ENCODE measurements at places on chromosomes 16 and 17. TPM values are rescaled to one million over a fixed set of nuclear protein-coding genes. Genes with fewer than 3 reads are reported as not detected.

The KRTAP1-5 gene
- not detected for total RNA-seq

The ACSM2A gene
- not detected for total RNA-seq

The OTOP3 gene
- not detected for total RNA-seq

The TMC8 gene
- 0.28 TPM for total RNA-seq

The SPNS2 gene
- not detected for total RNA-seq

The SECTM1 gene
- total RNA-seq: 0.36 TPM

The SPN gene
- total RNA-seq: 0.96 TPM

The ZNF276 gene
- total RNA-seq: 13.3 TPM

The SLC16A13 gene
- 0.23 TPM for total RNA-seq

DNA sequence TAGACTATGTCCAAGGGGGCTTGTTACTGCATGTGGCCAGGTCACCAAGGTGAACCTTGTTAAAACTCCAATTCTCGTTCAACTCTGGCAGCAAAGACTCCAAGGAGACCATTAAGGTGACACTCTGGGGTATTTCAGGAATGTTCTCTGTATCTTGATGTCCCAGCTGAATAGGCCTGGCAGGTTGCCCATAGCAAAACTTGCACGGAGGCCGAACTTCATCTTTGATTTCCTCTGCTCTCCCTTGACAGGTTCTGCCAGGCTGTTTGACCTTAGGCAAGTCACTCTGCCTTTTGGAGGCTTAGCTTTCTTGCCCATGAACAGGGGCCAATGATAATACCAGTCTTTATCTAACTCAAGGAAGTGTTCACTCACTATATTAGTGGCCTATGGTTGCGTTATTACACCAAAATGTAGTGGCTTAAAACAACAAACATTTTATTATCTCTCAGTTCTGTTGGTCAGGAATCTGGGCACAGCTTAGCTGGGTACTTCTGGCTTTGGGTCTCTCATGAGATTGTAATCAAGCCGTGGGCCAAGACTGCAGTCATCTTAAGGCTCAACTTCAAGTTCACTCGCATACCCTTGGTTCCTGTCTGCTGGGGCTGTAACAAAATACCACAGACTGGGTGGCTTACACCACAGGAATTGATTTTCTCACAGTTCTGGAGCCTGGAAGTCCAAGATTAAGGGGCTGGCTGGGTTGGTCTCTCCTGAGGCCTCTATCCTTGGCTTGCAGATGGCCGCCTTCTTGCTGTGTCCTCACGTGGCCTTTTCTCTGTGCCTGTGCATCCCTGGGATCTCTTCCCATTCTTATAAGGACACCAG, 168.5 kb downstream of the UTP18 start:
- DNase-seq: peak; percentile 15

GRCh38 chr16:56289416-56289815, 98.1 kb downstream of the GNAO1 start:
- DNase-seq: no peak

GRCh38 chr17:44097110-44097958, 26.1 kb downstream of the HDAC5 start:
- peak; percentile 80 for DNase-seq

- DNase-seq: no peak
Measured at GRCh38 chr16:88365244-88365865, 17.4 kb upstream of the ZNF469 start.

- peak; percentile 91 for DNase-seq
Measured at GRCh38 chr17:81067391-81067811, 32.5 kb downstream of the BAIAP2 start.

DNA sequence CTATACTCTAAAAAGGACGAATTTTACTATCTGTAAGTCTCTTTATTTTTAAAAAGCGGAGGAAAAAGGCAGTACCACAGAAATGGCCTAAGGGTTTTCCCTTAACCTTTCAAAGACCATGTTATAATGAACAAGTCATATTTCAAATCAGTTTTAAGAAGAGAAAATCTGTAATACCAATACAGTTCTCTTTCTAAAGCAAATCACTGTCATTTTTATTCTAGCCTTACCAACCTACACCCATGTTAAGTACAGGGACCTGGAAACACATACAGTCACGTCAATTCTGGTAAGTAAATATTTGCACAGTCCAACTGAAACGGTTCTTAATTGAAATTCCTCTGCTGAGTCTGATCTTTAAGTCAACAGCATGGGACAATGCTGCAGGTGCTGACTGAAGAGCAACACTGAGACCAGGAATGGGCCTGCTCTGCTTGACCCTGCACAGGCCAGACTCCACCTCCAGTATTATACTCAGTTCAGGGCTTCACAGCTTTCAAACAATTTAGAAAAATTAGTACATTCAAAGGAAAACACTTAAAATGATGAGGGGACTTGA, 20.2 kb downstream of the MBTPS1 start:
- DNase-seq: no peak

DNA sequence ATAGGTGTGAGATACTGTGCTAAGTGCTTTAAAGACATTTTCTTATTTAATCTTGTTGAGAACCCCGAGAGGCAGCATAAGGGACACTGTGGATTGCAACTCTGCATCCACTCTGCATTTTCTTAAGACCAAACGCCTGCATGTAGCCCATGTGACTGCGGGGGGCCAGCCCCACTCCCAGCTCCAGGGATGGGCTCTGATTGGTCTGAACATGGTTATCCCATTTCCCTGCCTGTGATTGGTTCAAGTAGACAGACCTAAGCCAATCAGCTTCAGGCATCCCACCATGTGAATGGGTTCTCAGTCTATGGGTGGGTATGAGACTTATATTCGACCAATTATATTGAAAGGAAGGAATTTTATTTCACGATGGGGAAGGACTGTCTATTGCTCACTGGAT, 33.2 kb upstream of the USP7 start:
- DNase-seq: peak; percentile 23

- no peak for DNase-seq
Measured at GRCh38 chr17:71399221-71399620, 721.6 kb upstream of the SOX9 start.

DNA sequence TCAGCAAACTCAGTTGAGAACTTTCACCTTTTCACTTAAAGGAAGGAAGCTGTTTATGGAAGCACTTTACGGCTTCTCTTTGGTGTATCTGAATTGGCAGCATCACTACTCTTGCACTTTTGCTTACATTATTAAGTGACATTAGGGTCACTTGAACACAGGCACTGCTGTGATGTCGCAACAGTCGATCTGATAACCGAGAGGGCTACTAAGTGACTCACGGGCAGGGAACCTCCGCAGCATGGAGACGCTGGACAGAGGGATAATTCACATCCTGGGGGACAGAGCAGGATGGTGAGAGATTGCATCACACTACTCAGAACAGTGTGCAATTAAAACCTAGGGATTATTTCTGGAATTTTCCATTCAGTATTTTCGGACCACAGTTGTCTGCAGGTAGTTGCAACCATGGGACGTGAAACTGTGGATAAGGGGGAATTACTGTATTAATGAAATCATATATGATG, 56.5 kb downstream of the DNAH2 start:
- DNase-seq: no peak

DNA sequence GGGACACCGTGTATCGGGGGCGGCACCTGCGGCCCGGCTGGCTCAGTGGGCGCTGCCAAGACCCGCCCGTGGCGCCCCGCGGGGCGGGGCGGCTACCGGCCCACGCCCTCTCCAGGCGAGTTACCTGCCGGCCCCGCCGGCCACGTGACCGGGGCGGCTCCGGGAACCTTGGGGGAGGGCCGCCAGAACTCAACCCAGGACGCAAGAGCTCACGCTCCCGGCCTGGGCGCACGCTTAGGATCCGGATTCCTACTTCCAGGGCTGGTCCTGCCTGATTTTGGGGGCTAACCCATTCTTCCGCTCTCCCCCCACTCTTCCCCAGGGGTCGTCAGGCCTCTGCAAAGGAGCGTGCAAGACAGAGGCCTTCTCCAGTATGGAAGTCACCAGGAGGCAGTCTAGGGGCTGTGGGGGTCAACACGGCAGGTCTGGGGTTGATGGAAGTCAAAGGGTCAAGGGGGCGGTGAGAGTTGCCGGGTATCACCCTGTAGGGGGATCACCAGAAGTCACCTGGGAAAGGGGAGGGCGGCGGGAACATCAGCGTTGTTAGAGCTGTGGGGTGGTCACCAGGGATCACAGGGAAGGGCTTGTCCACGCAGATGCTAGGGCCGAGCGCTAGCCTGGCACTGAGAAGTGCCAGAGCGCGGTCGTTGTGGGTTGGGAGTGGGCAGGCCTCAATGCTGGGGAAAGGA, 354 bp upstream of the ESRP2 start:
- no peak for DNase-seq

DNA sequence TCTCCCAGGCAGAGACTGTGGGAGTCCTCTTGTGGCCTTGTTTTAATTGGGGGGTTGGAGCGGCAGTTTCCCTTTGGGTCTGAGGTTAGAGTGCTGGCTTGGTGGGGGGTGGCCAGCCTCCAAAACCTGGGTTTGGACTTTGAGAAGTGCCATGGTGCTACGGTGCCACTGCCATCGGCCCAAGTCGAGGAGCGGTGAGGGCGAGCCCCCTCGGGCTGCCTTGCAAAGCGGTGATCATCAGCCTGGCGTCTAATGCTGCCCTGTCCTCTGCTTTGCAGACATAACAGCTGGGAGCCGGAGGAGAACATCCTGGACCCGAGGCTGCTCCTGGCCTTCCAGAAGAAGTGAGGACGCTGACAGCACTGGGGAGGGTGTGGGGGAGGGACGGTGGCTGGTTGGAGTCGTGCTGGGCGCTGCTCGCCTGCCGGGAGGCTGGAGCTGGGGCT, 1.2 kb downstream of the CBX2 start:
- no peak for DNase-seq

DNA sequence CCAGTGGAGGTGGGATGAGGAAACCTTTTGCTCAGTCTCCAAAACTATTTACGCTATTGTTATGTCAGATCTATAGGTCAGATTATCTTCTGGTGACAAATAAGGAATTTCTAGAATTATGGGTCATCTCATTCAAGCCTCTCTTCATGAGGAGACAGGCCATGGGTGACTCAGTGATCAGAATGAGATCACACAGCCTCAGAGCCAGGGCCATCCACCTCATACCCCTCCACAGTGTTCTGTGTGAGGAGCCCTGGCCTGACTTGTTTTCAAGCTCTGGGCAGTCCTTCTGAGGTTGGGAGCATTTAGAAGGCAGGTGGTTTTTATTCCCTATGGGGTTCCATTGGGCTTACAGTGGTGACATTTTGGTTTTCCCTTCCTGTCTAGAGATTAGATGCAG, 26.5 kb downstream of the YPEL2 start:
- no peak for DNase-seq

DNA sequence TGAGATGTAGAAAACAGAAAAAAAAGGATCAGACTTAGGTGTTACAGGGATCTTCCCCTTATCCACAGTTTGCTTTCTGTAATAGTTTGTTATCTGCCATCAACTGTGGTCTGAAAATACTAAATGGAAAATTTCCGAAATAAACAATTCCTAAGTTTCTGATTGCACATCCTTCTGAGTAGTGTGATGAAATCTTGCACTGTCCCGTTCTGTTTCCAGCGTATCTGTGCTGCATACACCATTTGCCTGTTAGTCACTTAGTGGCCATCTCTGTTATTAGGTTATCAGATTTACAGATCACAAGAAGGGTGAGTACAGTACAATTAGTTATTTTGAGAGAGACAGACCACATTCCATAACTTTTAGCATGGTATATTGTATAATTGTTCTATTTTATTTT, 185.6 kb upstream of the CPHXL start:
- no peak for DNase-seq

DNA sequence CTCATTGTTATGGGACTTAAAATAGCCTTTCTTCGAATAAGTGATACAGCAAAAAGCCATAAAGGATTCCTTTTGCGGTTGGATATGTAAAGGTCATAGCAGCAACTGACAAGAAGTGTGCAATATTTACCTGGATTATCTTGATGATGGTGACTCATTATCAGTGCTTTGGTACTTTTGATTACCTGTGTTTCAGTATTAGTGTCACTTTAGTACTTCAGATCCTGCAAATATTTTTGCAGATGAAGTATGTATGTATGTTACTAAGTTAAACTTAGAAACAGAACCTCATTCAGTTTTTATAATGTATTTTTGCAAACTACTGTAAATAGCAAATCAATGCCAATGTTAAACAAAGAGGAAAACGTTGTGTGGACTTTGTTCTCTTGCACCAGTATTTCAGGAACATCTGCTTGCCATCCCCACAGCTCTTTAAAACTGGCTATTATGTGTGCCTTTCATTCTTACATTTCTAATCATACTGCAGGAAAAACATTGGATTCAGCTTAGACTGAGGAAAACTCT, 10.5 kb downstream of the CNEP1R1 start:
- DNase-seq: no peak

DNA sequence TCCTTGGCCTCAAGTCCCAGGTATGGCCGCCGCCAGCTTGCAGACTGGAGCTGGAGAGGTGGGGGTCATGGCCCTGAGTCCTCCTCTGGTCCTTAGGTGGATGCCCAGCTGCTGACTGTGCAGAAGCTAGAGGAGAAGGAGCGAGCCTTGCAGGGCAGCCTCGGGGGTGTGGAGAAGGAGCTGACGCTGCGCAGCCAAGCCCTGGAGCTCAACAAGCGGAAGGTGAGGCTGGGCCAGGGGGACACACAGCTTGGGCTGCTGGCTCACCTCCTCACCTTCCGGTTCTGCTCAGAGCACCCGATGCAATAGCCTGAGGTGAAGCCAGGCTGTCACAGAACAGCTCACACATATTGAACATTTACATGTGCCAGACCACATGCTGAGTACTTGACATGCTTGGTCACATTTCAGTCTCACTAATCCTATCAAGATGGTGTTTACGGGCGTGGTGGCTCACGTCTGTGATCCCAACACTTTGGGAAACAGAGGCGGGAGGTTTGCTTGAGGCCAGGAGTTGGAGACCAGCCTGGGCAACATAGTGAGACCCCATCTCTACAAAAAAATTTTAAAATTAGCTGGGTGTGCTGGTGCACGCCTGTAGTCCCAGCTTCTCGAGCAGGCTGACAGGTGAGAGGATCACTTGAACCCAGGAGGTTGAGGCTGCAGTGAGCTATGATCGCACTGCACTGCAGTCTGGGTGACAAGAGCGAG, 7.4 kb downstream of the RNF40 start:
- no peak for DNase-seq

- no peak for DNase-seq
Measured at GRCh38 chr16:88715312-88716190, 9.2 kb downstream of the CTU2 start.

DNA sequence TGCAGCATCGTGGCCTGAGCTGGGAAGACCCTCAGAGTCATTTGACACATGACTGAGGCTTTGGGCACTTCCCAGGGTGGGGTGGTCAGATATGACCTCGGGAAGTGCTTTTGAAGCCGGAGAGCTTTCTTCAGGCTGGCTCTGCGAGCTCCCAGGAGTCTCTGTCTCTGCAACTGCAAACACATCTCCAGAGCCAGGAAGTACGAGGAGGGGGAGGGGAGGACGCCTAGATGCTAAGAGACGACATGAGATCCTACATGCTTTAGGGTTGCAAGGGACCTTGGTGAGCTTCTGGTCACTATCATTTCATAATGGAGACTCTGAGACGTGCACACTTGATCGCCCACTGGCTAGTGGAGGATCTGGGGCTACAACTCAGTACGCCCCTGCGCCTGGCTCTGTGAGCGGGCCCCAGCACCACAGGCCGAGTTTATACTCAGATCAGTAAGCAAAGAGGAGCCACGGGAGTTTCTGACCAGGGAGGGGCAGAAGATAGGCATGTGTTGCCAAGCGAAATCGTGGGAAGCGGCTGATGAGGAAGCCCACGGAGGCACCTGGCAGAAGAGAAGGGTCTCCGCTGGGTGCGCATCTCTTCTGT, 527 bp upstream of the MGAT5B start:
- no peak for DNase-seq
